ENCODE measurements at places on chromosomes 6 and 20. TPM values are rescaled to one million over a fixed set of nuclear protein-coding genes. Genes with fewer than 3 reads are reported as not detected.

GRCh38 chr20:54491506-54491905, 16.1 kb downstream of the DOK5 start:
- DNase-seq, result no peak

Gene OTOR
- total RNA-seq, result not detected

GRCh38 chr6:134903448-134903847, 46.5 kb downstream of the ALDH8A1 start:
- DNase-seq, result no peak

Gene NR2E1
- not detected for total RNA-seq

Gene ATP9A
- 49.5 TPM for total RNA-seq

Gene ZNF335
- 19.4 TPM for total RNA-seq

GRCh38 chr6:39590871-39591393, 134.3 kb downstream of the KIF6 start:
- no peak for DNase-seq

DNA sequence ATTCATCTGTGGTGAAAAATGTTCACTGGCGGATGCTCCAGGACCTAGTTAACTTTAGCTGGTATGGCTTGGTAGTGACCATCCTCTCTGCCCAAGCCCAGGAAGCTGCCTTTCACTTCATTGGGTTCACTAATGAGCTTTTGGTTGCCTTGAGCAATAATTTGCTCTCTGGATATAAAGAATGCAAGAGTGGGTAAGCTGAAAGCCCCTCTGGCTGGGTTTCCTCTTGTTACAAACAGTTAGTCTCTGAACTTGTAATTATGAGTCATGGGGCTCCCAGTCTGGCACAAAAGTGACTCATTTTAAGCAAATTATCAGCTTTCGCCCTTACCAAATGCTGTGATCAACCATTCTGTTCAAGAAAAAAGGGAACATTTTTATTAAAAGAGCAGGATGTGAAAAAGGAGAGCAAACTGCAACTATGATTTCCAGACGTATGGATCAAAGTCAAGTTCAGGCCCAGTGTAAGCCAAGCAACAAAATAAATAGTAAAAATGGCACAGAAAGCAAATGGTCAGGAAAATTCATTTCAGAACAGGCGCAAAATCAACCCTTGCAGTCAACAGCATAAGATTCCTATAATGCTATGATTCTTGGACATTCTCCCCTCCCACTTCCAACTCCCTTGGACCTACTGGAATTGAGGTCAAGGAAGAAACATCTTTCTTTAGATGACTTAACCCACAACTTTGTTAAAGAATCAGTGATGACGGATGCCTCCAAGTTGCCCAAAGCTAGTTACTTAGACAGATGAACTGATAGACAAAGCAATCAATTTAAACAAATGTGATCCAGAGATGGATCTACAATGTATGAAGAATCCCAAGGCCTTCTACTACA, 130.0 kb upstream of the KCNK16 start:
- DNase-seq, result no peak

GRCh38 chr20:62804021-62804626, 511 bp upstream of the OGFR start:
- DNase-seq, result no peak

Gene CTNNBL1
- 44.0 TPM for total RNA-seq

DNA sequence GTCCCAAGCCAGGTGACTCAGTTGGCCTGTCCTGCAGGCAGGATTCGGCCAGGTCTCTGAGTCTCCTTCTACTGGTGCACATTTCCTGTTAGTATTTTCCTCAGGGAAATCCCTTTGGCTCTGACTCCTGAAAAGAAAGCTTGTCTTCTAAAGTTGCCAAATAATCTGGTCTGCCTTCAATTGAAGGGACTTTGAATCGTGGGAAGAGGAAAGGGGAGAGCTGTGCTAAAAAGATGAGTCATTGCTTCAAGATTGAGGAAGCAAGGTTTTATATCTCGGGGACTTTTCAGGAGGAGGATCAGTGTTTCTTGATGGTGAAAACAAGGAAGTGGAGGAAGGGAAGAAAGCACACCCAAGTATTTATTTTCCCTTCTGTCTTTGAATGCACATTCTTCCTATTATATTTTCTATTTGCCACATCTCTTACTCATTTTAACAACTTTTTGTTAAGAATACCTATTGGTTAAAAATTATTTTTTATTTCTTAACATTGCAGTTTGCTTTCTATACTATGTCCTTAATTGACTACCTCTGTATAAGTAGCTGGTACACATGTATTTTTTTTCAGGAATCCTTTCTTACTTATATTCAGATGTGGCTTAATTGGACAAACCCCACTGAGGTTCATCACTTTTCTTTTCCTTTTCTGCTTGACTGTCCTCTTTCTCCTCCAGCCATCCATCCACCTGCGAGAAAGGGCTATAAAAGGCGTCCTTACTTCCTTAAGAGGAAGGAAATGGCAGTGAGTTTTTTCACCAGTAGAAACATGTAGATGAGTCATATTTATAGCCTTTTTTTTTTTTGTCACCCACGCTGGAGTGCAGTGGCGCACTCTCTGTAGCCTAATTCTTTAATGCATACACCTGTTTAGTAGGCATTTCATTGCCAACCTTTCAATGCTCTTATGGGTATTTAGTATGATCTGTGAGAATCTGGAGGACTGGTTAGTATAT, 15.0 kb upstream of the IFNGR1 start:
- peak; percentile 27 for DNase-seq

DNA sequence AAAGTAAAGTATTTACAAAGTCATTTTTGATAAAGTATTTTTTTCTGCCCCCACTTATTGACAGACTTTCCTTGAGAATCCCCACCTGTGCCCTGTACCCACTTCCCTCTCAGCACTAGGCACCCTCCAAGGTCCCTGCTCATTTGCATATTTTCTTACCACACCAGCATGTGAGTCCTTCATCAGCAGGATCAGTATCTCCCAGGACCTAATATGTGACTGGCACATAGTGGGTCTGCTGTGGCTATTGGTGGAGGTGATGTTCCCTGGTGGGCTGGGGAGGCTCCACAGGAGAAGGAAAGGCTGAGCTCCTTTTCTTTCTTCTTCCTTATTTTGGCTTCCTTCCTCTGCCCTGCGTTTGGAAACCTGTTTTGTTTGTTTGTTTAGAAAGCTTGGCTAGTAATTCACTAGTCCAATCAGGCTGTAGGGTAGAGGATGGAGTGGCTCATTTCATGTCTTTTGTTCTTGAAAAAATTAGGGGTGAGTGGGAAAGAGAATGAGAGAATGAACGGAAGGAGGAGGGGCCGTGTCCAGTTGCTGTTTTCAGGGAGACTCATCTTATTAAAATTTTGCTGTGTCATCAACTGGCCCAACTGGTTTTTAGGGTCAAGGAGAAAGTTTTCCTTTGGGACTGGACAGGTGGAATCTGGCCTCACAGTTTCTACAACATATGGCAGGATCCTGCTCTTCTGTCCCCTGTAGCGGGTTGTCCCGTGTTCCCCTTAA, 2.8 kb upstream of the RNF24 start:
- no peak for DNase-seq

DNA sequence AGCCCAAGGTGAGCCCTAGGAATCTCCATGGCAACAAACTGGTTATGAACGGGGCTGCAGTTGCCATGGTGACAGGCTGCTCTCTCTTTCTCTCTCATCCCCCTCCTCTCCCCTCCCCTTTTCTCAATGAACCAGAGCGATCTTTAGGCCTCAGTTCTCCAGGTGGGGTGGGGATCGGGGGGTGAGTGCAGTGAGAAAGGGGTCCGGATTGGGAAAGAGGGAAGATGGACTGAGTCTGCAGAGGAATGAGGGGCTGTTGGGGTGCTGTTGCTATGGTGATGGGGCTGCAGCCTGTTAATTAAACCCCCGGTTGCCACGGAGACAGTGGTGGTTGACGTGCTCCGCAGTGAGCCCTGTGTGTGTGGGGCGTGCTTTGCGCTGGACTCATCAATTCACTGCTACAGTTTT, 3.6 kb upstream of the SLC12A5 start:
- no peak for DNase-seq

Gene POU3F2
- not detected for total RNA-seq

DNA sequence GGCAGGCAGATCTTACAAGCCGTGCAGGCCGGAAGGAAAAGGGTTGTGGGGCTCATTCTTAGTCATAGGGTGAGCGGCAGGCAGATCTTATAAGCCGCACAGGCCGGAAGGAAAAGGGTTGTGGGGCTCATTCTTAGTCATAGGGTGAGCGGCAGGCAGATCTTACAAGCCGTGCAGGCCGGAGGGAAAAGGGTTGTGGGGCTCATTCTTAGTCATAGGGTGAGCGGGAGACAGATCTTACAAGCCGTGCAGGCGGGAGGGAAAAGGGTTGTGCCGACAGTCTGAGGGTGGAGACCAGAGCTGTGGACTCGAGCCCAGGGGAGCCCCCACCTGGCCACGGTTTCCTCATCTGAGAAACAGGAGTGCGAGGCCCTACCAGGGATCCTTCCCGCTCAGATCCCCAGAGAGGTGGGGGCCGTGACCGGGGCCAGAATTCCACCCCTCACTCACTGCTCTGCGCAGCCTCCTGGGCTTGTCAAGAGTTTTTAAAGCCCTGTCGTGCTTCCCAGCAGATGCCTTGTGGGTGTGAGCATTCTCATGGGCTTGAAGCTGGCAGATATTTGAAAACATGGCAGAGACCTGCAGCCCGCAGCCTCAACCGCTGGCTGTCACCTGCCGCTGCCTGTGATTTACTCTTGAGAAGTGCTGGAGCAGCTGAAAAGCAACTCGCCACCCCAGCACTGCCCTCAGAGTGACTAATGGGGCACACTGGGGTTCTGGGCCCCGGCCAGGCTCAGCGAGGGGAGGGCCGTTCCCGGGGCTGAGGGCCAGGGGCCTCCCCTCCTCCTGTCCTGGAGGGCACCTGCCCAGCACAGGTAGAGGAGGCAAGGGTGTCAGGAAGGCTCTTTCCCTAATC, 31.9 kb downstream of the NTSR1 start:
- peak; percentile 30 for DNase-seq

DNA sequence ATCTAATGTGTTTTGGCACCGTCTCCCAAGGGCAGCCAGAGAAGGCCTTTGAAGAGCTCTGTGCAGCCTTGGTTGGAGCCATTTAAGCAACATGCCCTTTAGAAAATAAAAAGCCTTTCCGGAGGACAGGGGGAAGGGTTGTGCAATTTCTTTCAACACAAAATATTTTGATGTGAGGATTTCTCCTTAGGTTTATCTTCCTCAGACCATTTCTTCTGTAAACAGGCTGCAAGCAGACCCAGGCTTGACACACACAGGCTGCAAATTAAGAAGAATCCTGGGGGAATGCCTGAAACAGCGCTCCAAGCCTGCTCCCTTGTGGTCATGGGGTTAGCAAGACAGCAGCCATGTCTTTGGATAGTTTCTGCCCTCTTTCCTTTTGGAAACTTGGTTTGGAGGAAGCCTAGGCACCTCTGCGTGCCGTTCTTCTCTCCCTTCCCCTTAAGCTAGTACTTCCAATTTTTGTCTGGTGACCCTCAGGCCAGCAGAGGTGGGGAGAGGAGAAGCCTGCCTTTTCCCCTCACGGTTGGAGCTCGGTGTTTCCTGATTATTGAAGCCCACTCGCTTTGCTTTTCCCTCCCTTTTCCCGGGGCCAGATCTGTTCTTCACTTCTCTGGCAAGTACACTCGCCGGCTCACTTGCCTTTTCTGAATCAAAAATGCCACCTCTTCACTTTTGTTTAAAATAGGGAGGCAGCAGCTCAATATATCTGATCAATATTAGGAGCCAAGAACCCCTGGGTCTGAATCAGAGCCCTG, 39.6 kb upstream of the NOX3 start:
- DNase-seq, result peak; percentile 58

Gene MAS1
- not detected for total RNA-seq

- DNase-seq, result no peak
Measured at GRCh38 chr6:7749478-7749877, 23.6 kb downstream of the BMP6 start.

DNA sequence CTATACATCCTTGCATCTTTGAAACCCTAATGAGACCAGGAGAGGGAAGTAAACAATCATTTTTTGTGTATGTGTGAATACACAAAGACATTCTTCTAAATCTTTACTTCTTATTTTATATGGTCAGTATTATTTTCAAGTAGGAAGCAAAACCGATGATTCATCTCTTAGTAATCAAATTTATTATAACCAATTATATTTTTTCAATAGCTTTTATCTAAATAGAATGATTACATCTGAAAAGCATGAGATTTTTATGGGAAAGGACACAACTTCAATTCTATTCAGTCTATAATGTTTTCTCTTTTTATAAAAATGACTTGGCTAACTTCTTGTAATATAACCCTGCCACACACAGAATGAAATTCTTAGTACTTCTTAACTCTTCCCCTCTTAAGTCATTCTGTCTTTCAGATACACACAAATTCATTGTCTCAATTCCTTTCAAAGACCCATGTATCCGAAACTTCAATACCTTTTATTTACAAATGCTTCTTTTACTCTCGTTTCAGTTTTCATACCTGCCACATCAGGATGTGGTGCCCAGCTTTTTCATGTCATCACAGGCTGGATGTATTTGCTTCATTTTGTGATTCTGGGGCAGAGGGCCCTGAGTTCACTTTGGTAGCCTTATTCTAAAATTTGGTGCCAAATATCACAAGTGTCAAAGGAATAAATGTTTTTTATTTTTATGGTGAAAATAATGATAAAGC, 227.0 kb downstream of the PHF3 start:
- no peak for DNase-seq

- DNase-seq, result no peak
Measured at GRCh38 chr20:45105317-45105716, 4.4 kb upstream of the KCNS1 start.

Gene C6orf163
- total RNA-seq, result 2.6 TPM

Gene AHCY
- total RNA-seq, result 70.9 TPM

GRCh38 chr20:41960166-41960565, 342.0 kb upstream of the CHD6 start:
- DNase-seq, result no peak

- no peak for DNase-seq
Measured at GRCh38 chr6:161406646-161407045, 132.8 kb upstream of the AGPAT4 start.

- peak; percentile 41 for DNase-seq
Measured at GRCh38 chr6:11525468-11526155, 11.9 kb upstream of the TMEM170B start.

Data from mucosa of gallbladder (tissue), 1 donor.